ENCODE measurements at places on chromosomes 6 and 20.

GRCh38 chr20:62412194-62413024, 5.3 kb upstream of the CABLES2 start:
- DNase-seq, result no peak

GRCh38 chr6:151236668-151237401, 2.9 kb upstream of the AKAP12 start:
- DNase-seq, result no peak

- peak; percentile 56 for DNase-seq
Measured at GRCh38 chr6:36350082-36350481, 13.4 kb upstream of the BNIP5 start.

DNA sequence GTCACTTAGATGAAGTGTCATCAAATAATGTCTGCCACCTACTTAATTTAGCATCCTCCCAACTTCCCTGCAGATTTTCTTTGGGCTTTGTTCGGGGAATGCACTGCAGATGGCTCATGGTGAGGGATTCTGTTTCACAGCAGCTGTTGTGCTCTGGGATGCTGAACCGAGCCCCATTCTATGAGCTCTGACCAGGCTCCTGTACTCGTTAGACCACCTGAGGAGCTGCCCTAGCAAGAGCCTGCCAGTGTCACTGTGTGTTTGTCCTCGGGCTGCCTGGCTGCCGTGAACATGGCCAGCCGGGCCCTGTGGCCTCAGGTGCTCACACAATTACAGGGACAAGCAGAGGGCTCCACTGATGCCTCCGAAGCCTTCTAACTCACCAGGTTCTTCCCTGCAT, 238.8 kb upstream of the ECI2 start:
- no peak for DNase-seq

DNA sequence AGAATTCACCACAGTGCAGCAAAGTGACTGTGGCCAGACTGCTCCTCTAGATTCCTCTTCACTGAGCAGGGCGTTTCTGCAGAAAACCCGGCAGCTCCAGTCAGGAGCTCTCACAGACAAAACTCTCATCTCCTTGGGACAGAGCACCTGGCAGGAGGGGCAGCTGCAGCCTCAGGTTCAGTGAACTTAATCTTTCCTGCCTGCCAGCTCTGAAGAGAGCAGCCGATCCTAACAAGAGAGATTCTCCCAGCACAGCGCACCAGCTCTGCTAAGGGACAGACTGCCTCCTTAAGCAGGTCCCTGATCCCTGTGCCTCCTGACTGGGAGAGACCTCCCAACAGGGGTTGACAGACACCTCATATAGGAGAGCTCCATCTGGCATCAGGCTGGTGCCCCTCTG, 1065.5 kb downstream of the GRIK2 start:
- no peak for DNase-seq

DNA sequence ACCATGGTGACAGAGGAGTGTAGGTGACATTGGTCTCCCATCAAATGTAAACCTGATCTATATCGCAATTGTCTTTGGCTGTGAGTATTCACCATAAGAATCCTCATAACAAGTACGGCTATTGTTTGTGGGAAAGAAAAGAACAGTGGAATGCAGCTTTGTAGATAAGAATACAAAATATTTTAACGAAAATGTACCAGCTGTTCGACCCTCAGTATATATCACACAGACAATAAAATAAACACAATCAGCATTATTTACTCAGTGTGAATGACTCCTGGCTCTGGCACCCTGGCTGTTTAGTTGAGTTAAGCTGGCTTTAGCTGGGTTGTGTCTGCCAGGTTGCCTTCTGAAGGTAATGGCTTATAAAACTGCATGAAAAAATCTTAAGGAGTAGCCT, 43.4 kb downstream of the SNRNP48 start:
- peak; percentile 80 for DNase-seq

DNA sequence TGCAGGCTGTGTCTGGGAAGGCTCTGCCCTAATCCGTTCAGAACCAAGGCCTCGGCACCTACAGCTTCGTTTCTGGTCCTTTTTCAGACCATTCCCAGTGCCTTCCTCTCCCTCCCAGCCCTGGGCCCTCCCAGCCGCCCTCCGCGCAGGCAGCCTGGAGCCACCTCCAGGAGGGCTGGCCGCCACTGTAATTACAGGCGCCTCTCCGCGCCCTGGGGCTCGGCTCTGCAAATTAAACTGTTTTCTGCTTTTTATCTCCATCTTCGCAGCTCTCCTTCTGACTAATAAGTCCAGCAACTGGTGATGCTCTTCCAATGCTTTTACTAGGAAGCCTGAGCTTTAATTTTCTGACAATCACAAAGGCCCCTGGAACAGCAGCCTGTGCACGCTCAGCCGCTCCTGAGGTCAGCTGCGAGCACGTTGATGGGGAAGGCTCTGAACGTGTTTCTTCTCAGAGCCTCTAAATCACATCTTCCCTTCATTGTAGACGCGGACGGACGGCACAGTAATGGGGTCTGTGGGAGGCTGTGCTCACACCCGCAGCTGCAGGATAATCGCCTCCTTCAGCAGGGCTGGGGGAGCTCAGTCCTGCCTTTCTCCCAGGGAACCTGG, 194.6 kb downstream of the DLL1 start:
- no peak for DNase-seq

DNA sequence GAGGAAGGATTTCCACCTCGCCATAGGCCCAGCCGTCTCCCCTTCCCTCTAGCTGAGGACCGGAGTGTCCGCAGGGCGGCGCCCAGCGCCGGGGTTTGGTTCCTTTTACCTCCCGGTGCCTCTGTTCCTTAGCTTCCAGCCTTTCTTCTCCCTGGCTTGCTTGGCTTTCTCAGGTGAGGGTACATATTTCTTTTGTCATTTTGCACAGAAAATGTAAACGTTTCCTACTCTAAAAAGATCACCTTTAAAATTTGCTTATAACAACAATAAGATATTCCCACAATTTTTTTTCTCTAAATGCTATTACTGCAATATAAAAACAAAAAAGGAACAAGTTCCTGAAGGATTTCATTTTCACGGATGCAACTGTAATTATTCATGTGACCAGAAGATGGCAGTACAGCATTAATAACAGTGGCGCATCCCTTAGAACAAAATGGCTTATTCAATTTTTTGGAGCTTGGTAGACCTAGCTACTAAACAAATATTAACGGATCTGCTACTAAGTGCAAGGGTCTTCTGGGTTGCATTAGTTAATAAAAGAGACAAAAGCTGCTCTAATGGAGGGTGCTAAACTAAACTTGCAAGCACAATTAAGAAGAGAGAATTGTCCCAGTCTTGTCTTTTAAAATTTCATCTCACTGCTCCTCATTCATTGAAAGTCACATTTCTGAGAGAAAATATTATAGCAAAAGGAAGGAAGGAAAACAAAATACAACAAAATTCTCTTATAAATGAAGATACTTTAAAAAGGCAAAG, 172.9 kb downstream of the ADGRG6 start:
- DNase-seq, result peak; percentile 76

- DNase-seq, result no peak
Measured at GRCh38 chr6:139648430-139649000, 274.1 kb upstream of the CITED2 start.

DNA sequence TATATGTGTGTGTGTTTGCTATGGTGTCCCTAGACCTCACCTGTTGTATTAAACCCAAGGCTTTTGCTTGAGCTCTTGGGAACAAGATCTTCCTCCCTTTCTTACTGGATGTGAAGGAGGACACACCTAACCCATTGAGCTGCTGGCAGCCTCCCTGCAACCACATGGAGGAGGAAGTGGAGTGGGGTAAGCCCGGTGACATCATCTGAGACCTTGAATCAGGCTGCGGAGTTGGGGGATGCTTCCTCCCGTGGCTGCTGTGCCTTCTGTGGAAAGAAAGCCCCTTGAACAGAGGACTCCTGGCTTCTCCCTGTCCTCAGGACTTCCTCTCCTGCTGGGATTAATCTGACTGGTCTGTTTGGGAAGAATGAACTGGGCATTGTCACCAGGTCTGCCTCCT, 3.3 kb downstream of the CST11 start:
- DNase-seq, result peak; percentile 28

GRCh38 chr6:39339096-39339867, 16.8 kb upstream of the KCNK16 start:
- no peak for DNase-seq

DNA sequence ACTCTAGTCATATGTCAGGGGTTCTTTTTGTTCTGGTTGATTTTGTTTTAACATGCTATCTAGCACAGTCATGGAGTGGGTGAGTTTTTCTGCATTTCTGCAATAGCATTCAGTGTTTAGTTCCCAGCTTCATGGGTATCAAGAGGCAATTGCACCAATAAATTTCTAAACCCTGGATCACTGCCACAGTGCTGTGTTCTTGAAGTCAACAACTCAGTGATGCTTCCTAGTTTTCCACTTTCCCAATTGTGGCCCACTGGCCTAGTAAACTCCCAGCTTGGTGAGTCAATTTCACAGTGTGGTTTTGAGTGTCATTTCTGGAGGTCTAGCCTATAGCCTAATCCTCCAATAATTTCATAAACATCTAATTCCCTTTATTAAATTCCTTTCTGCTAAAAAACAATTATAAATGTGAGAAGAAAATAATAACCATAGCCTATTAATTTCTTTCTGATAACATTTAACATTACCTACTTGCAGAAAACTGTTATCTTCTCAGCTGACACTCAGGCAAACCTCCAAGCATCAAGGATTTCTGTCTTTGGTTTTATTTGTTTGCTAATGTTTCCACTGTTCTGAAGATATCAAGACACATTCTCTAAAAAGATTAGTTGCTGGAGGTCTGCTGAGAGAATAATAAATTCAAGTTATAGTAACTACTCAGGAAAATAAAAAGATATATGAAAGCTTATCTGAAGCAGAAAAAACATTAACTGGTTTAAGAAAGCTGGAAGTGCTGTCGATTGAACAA, 89.9 kb downstream of the PDE7B start:
- DNase-seq, result peak; percentile 77

GRCh38 chr6:13534536-13534935, 39.9 kb upstream of the SIRT5 start:
- no peak for DNase-seq

GRCh38 chr20:2386516-2387179, 5.9 kb downstream of the TGM6 start:
- DNase-seq, result peak; percentile 25

DNA sequence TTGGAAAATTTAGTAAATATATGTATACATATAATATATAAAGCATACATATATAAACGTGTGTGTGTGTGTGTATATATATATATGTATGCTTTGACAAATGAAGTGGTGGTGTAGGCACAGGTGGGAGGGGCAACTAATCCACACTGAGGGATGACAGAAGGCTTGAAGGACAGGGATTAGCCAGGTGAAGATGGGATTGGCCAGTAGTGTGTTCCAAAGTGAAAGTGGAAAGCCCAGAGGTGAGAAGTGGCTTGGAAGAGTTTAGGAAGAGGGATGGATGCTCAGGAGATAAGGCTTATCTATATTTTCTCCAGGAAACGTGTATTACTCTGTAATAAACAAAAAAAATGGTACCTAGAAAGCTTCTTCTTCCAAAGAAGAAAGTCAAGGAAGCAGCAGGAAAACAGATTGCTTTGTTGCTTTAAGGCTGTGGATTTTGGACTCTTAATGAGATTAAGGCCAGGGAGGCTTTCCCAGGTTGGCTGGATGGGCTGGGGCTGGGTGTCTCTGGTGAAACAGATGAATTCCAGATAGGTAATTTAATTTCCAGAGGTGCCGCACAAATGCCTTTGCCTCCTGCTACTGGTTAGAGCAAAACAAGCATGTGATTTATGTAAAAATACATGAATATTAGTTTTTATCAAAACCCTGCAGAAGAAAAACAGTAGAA, 63.9 kb downstream of the JARID2 start:
- DNase-seq, result no peak

DNA sequence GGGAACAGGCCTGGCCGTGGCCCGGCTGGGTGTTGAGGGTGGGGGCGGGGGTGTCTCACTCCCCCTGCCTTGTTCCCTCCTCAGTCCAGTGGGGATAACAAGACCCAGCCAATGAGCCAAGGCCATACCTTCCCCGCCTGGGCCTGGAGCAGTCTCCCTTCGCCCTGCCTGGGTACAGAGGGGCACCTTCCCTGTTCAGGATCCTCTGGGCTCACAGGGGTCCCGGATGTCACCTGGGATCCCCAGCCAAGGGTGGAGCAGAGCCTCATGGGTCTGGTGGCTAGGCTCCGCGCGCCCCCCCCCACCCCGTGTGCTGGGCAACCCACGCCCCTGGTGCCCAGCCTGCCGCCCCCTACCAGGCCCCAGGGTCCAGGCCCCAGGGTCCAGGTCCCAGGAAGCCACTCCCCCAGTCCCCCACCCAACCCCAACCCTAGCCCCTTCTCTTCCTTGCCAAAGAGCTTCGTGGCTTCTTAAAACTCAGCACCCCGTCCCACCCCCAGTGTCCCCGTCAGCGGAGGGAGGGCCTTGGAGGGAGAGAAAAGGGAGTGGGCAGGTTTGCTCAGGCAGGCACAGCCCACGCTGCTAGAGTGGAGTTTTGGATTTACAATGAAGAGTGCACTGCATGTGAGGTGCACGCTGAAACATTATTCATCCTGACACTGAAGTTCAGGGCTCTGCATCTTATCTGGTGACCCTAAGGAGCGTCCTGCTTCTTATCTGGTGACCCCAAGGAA, 11.8 kb downstream of the HRH3 start:
- DNase-seq, result no peak

DNA sequence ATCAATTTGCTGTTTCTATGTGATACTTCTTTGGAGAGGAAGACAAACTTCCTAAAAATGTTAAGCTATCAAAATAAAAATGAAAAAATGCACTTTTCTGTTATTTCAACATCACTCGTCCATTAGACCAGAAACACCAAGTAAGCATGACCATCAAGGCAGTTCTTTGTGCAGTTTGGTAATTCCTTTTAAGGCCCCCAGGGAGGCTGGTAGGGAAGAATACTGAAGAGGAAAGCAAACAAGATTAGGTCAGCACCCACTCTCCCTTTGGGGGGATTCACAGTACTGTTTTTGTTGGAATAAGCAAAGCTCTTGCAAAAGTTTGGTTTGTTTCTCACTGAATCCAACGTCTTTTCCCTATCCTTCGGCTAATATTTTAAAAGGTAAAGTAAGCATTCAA, 206.8 kb upstream of the SLC35B3 start:
- DNase-seq, result no peak

DNA sequence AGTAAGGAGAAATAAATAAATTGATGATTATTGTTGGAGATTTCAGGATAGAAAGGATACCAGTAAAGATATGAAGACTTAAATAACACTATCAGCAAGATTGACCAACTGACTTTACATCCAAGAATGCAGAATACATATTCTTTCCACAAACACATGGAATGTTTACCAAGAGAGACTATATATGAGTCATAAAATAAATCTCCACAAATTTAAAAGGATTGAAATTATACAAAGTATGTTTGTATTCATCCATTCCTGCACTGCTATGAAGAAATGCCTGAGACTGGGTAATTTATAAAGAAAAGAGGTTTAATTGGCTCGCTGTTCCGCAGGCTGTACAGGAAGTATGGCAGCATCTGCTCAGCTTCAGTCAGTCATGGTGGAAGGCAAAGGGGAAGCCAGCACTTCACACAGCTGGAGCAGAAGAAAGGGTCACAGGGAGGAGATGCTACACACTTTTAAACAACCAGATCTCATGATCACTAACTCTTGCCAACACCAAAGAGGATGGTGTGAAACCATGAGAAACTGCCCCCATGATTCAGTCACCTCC, 56.7 kb upstream of the TNFRSF21 start:
- no peak for DNase-seq

- no peak for DNase-seq
Measured at GRCh38 chr6:89412071-89413005, at the start of gene RRAGD. Gene RRAGD (minus strand): TSS chr6:89412273. CDS start chr6:89411993, 280 bp downstream.

GRCh38 chr20:19562426-19562825, 195.6 kb upstream of the RIN2 start:
- DNase-seq, result no peak

- DNase-seq, result peak; percentile 79
Measured at GRCh38 chr6:44078827-44079671, 48.2 kb downstream of the MRPL14 start.

GRCh38 chr6:130055271-130055670, 36.9 kb downstream of the L3MBTL3 start:
- no peak for DNase-seq

- DNase-seq, result peak; percentile 50
Measured at GRCh38 chr6:37525460-37526357, 26.0 kb upstream of the CCDC167 start.

Data from fibroblast of pulmonary artery (primary cell).